Suppressor macrophage (primary cell): ENCODE measurements at places on chromosomes 3 and 15.

GRCh38 chr3:153628591-153628990 lies 466.6 kb downstream of the RAP2B start:
- peak; percentile 48 for DNase-seq

DNA sequence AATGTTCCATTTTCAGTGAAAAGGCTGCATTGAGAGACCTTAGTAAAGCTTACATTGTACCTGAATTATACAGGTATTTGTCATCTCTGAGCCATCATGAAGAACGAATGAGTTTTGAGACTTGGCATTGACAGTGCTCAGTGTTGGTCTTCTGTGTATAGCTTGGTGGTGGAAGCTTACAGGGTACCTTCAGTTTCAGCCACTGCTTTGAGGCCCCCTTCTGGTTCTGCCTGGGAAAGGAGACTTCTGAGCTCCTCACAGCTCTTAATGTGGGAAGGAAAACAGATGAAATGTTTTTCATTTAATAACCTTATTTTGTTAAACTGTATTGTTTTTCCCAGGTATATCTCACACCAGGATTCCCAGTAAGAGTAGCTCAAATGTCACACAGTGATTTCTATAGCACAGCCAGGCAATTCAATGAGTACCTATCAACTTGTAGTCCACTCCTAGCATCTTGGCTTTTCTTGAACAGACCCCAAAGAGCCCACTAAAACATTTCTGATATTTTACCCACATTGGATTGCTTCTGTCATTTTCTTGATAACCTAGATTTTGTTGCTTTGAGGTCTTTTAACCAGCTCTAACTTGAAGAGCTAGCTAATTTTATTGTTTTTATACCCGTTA lies 5.6 kb downstream of the SERPINI1 start:
- no peak for DNase-seq

- DNase-seq, result no peak
These were observed 97.7 kb downstream of the PLCL2 start for GRCh38 chr3:16982460-16982859.

DNA sequence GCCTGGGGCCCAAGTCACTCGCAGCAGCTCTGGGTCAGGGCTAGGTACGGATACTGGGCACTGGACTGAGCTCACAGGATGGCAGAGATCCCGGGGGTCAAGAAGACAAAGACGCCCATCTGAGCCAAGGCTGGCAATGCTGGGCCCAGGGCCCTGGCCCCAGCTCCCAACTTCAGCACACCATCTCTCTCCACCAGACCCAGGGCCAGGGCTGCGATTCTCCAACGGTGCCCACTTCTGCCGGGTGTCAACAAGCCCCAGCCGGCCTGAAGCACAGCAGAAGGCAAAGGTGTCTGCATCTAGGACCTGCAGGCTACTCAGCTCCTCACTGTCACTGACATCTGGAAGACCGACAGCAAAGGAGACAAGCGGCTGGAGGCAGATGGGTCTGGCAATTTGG lies 8.6 kb downstream of the WDR73 start:
- DNase-seq, result no peak

GRCh38 chr3:71488391-71488809 lies 95.1 kb downstream of the FOXP1 start:
- DNase-seq, result no peak

- no peak for DNase-seq
These were observed 43.8 kb downstream of the POMGNT2 start for GRCh38 chr3:43062040-43062563.

- DNase-seq, result no peak
These were observed 452.9 kb upstream of the NECTIN3 start for GRCh38 chr3:110618512-110619226.

- DNase-seq, result peak; percentile 39
These were observed 33.9 kb downstream of the PFN2 start for GRCh38 chr3:149936812-149937230.

DNA sequence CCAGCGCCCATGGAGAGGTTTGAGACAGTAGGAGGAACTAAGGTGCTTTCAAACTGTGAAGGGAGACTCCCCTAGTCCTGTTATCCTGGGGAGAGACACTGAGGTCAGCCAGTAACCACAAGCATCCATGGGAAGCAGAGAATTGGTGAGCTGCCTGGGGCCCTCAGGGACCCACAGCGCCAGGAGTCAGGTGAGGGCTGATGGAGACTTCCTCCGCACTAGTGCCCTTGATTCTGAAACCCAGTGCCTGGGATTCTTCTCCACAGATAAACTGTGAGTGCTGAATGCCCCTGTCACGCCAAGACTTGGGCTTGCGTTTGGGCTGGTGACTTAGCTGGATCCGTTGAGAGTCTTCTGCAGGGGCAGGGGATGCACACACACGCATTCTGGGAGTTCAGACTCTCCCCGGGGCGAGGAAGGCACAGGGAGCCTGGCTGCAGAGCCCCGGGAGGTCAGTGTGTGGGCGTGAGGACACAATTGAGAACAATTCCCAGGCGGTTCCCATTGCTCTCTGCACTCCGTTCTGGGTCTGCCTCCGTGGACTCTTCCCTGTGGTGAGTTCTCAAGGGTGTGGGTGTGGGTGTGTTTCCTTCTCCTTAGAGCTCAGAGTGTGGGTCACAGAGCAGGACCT lies 37.9 kb upstream of the SLCO2A1 start:
- no peak for DNase-seq

DNA sequence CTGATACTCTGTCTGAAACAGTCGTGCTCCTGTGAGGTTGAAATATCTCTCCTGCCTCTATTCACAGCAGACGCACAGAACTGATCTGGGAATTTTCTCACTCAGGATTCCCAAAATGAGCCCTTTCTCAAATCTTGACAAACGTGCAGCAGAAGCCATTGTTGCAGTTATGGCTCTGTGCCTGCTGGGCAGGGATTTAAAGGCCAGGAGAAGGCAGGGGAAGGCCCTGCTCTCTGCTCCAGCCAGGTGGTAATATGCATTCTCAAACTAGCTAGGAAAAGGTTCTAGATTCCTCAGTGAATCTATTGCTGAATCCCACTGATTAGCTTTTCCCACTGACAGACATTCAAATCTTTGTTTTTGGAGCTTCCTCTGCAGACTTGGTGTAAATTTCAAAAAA lies 2.2 kb downstream of the MINAR1 start:
- DNase-seq, result no peak

DNA sequence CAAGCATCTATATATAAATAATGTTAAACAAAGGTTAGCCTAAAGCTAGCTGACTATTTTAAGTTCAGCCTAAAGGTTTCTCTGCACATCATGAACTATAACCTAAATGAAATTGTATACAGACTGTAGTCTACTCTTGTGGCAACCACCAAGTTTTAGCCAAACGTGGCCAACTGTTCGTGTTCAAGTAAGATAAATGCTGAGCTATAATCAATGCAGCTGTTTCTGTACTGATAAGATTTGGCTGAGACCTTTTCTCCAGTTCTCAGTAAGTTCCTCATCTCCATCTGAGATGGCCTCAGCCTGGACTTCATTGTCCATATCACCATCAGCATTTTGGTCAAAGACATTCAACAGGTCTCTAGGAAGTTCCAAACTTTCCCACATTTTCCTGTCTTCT lies 43.7 kb upstream of the IGSF10 start:
- no peak for DNase-seq

DNA sequence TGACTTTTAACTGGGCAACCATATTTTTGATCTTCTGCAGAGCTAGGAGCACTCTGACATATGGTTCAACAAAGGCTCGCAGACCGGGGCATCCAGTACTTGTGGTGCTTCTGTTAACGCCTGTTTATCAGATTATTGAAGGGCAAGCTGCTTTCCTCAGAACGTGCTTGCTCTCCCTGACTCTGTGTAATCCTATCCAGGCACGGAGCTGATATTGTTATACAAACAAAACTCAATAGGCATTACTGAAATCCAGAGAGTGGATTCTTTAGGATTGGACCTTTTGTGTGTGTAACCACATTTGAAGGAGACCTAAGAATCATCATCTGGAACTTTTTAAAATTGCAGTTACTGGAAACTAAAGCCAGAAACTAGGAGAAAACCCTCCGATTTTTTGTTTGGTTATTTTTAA lies 246.5 kb downstream of the PTPRG start:
- DNase-seq, result no peak

DNA sequence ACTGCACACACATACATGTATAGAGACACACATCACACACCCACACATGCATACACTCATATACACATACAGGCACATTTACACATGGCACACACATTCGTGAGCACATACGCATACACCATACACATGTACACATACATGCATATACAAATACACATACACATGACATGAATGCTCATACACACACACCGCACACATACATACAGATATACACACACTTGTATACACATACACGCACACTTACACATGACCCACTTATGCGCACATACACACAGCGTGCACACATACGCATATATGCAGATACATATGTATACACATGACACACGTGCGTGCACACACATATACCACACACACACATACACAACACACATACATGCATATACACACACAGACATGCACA lies 162.7 kb downstream of the LRRK1 start:
- no peak for DNase-seq

GRCh38 chr3:98846101-98846500 lies 55.4 kb downstream of the DCBLD2 start:
- DNase-seq, result no peak

DNA sequence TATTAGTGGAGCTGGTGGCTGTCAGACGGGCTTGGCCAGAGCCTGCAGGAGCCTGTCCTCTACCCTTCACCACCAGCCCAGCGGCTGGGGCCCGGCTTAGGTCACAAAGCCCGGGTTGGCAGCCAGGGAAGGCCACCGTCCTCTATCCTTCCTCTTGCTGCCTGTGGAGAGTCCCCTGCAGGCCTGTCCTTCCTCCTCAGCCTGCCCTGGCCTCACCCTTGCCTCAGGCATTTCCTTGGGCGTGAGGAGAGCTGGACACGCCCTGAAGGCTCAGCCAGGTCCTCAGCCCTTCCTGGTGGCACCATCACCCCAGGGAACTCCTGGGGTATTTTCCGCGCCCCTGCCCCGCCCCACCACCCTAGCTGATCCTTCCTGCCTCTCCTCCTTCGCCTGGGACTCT lies 7.7 kb downstream of the CHAC1 start:
- DNase-seq, result no peak

- DNase-seq, result peak; percentile 96
These were observed 32.9 kb downstream of the CD200R1L start for GRCh38 chr3:112813723-112814171.

GRCh38 chr15:63983061-63983711 lies 63.1 kb downstream of the DAPK2 start:
- DNase-seq, result no peak

DNA sequence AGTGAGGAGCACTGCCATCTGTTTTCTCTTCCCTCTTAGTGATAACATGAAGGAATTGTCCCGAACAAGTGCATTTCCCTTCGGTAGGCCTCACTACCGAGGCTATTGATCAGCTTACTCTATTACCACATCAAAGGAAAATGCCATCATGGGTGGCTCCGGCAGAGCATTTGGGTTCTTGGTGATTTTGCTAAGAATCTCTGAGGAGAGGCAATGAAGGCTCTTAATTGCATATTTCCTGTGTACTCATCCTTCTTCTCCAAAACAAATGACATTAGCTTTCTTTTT lies 35.3 kb downstream of the CHRD start:
- DNase-seq, result no peak

GRCh38 chr3:112403103-112403502 lies 70.1 kb downstream of the CD200 start:
- no peak for DNase-seq

- no peak for DNase-seq
These were observed 26.6 kb downstream of the SLC24A5 start for GRCh38 chr15:48147358-48147757.

DNA sequence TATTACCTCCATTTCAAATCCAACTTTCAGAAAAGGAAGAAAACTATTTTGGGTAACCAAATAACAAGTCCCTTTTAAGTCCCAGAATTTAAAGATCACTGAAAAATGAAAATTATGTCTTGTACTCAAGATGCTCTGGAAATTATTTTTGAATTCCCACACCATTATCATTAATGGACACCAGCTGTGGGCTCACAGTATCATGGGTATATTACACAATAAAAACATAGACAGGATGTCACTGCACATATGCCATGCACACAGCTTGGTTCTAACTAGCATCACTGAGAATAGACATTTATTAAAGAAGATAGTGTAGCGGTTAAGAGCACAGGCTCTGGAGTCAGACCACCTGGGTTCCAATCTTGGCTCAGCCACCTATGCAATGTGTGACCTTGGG lies 130.4 kb downstream of the FRMD5 start:
- no peak for DNase-seq

DNA sequence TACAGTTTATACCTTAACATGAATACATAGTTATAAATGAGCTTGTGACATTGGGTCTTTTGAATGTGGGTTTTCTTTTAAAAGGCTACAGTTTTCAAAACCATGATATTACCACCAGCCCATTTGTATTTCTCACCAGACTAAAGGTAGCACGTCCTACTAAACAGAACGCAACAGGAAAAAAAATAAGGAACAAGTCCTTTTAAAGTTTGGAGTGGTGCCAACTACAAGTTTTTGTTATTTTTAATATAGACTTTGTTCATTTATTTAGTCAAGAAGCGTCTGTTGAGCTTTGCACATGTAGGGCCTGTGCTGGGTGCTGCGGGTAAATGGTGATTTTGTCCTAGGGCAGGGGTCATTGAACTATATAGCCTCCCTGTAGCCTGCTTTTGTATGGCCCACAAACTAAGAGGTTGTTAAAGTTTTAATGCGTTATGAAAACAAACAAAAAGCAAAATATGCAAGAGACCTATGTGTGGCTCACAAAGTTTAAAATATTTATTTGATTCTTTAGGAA lies 164.4 kb downstream of the GHSR start:
- DNase-seq, result no peak

- no peak for DNase-seq
These were observed 466 bp upstream of the HCN4 start for GRCh38 chr15:73369154-73369694.

GRCh38 chr3:73041537-73041936 lies 19.9 kb upstream of the EBLN2 start:
- no peak for DNase-seq

GRCh38 chr3:99484871-99485270 lies 153.5 kb upstream of the COL8A1 start:
- DNase-seq, result peak; percentile 31

- no peak for DNase-seq
These were observed 130.6 kb downstream of the IGF1R start for GRCh38 chr15:98778960-98779359.

- no peak for DNase-seq
These were observed 32.3 kb downstream of the PDZRN3 start for GRCh38 chr3:73592154-73593144.
